ENCODE measurements at places on chromosomes 13 and 19.

- no peak for DNase-seq
Observed at GRCh38 chr19:31553846-31554215, 204.6 kb upstream of the TSHZ3 start.

DNA sequence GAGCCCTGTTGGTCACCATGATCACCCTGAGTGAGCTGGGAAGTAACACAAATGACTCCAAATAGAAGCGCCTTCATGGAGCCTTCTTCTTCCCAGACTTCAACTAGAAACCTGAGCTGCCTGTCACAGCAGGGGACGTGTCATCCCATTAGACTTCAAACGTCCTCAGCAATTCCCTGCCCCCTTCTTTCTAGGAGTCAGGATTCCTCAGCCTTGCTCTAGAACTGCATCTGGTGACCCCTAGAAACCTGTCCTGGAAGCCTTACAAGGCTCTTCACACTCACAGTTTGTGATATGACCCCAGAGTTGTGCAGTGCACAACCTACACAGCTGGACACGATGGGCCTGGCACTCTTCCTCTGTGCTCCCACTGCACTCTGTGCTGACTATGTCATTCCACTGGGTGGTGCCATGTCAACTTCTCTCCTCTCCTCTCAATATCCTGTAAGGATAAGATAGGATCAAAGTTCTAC is 23.6 kb upstream of the TTYH1 start:
- DNase-seq: no peak

- peak; percentile 78 for DNase-seq
Observed at GRCh38 chr19:13162724-13163608, 12.8 kb downstream of the IER2 start.

- no peak for DNase-seq
Observed at GRCh38 chr19:51602189-51602854, 27.9 kb downstream of the SIGLEC5 start.

DNA sequence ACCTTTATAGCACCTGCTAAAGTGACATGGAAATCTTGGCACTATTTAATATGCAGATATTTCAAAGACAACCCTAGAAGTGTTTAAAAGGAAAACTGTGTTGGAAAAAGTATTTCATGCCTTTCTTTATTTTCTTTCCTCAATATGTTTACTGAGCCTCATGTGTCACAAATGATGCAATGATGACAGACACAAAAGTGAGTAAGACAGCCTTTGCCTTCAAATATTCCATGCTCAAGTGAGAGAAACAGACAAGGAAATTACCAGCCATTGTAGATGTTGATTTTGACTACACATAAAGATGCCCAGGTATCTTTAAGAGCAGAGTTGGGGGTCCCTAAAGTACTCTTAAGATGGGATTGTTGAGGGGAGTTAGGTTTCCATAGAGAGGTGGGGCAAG is 48.0 kb upstream of the TPP2 start:
- no peak for DNase-seq

DNA sequence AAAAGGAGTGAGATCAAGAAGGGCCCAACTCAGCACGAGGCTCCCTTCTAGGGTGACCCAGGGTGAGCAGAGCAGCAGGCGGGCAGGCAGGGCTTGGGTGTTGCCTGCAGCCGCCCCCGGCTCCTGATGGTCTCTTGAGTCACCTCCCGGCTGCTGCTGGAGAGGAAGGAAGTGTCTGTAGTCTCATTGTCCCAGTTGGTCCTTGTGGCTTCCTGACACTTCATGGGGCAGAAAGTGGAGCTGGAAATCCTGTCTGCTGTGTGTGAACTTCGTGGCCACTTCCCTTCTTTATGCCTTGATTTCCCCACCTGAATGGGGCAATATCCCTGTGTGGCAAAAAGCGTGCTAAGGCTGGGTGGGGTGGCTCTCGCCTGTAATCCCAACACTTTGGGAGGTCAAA is 2.5 kb downstream of the MAP1S start:
- no peak for DNase-seq

DNA sequence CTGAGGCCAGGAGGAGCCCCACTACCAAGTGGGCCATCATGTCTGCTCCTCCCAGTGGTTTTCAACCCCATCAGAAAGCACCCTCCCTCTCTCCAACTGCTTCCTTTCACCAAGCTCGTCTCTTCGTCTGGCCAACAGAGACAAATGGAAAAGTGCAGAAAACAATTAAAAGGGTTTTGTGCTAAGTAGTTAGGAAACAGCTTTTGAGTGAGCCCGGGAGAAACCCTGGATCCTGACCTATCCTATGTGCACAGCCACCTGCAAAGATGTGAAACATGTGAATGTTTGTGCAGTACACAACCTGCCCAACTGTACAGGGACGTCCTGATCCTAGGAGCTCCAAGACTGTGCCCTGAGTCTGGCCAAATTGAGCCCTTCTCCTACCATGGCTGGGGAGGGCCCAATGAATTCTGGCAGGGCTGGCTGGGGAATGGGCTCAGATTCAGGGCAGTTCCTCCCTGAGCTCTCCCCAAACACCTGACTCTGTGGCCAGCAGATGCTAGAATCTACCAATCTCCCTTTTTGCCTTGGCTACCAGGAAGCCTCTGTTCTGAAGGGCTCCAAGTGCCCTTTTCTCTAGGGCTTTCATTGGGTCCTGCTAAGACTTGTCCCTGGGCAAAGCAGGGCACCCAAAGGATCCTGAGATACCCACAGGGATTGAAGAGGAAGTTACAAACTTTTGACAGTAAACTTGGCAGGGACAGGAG is 7.9 kb downstream of the TLE5 start:
- DNase-seq: no peak

GRCh38 chr19:11096210-11096841 is 7.1 kb downstream of the LDLR start:
- DNase-seq: no peak

Data from stimulated activated CD4-positive, alpha-beta T cell treated with anti-CD3 and anti-CD28 coated beads, Interleukin-15, amount 100 ng/mL, for 1 hour (primary cell).